ENCODE measurements at places on chromosomes 6 and 20.

GRCh38 chr6:15871276-15871675, 208.4 kb upstream of the DTNBP1 start:
- no peak for DNase-seq

GRCh38 chr20:51218603-51219002, 195.7 kb upstream of the KCNG1 start:
- no peak for DNase-seq

- DNase-seq = no peak
Measured at GRCh38 chr20:13913131-13913530, 77.3 kb downstream of the SEL1L2 start.

DNA sequence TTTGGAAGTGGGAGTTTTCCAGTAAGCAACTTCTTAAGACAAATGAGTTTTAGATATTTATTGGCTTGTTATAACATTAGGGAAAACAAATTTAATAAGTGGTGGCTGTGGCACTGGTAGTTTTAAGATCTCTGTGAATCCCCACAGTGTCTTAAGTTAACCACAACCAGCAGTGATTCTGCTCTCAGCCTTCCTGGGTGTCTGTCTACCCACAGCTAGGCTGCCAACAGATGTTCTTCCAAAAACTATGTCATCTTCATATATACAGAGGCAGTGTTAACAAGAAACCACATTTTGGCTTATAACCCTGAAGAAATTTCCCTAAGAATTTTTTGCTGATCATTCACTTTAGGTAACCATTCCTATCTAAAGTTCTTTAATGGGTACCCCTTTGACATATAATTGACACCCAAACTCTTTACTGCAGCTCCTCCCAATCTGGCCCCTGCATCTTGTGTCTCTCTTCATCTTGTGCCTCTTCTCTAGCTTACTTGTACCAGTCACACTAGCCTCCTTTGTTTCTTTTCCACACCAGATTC, 52.7 kb downstream of the TOP1 start:
- no peak for DNase-seq

GRCh38 chr6:137810554-137811120, 56.4 kb upstream of the TNFAIP3 start:
- no peak for DNase-seq

- no peak for DNase-seq
Measured at GRCh38 chr20:17928211-17928611, 40.4 kb downstream of the SNX5 start.

DNA sequence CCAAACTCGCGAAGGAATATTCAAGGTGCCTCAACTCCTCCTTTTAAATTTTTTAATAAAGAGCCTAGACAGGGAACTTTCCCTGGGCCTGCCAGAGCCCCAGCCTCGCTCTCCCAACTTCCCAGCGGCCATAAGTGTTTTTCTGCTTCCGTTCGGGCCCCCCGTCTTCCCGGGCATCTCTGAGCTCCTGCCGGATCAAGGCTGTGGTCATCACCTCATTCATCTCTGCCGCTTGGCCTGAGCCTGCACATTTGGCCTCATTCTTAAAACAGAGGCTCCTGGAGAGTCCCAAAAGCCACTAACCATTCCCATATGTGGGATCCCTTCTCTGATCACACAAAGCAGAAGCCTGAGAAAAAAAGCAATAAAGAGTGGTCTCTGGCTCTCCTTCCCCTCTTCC, 969.1 kb upstream of the DEFB115 start:
- DNase-seq = no peak

- no peak for DNase-seq
Measured at GRCh38 chr20:20683481-20684321, 28.7 kb downstream of the RALGAPA2 start.

- no peak for DNase-seq
Measured at GRCh38 chr20:58113716-58114115, 114.7 kb downstream of the ANKRD60 start.

All from M059J (cell line).